H9 (cell line): ENCODE measurements at places on chromosomes 1 and 21. TPM values are rescaled to one million over a fixed set of nuclear protein-coding genes. Genes with fewer than 3 reads are reported as not detected.

The ADGRL4 gene
- 0.24 and 0.63 TPM in 2 replicates for total RNA-seq

- H3K36me3 ChIP-seq, result no peaks in the 10 kb centered on the region
- H3K4me3 ChIP-seq, result no peak overlapping the region
- no peaks in the 10 kb centered on the region for H3K4me1 ChIP-seq
Measured at GRCh38 chr1:216207154-216207553, 216.1 kb downstream of the USH2A start.

DNA sequence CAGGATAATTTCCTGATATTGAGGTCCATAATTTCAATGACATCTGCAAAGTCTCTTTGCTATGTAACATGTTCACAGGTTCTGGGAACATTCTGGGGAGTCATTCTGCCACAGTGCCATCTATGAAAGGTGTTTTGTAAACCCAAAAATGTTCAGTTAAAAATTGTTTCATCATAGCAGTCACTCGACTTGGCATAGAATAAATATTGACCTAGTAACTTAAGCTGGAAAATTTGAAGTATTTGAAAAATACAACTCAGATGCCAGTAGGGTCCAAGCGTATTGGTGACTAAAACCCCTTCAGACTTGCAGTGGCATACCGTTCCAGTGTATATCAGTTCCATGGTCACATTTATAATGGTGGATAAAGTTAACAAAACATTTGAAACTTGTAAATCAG, 6.8 kb downstream of the DESI2 start:
- DNase-seq, result no peak
- no peaks in the 10 kb centered on the region for H3K27me3 ChIP-seq
- no peak overlapping the region for H3K27ac ChIP-seq
- peaks cover 34% of the 10 kb centered on the region for H3K36me3 ChIP-seq

The DENND2C gene
- total RNA-seq, result 3.4 and 3.6 TPM in 2 replicates

GRCh38 chr1:32742956-32743355, 40.4 kb upstream of the SYNC start:
- H3K4me3 ChIP-seq, result peak overlapping the region; percentile 75
- no peak for DNase-seq
- H3K36me3 ChIP-seq, result no peaks in the 10 kb centered on the region; the same call in 2 of the 3 replicates
- no peaks in the 10 kb centered on the region; the same call in 1 of the 2 replicates for H3K27me3 ChIP-seq

The GSTM5 gene
- total RNA-seq, result not detected in 2 replicates

- no peak overlapping the region for H3K4me3 ChIP-seq
- DNase-seq, result no peak
- H3K27me3 ChIP-seq, result no peaks in the 10 kb centered on the region
- H3K4me1 ChIP-seq, result no peaks in the 10 kb centered on the region
Measured at GRCh38 chr1:62457955-62458354, 21.1 kb downstream of the USP1 start.

DNA sequence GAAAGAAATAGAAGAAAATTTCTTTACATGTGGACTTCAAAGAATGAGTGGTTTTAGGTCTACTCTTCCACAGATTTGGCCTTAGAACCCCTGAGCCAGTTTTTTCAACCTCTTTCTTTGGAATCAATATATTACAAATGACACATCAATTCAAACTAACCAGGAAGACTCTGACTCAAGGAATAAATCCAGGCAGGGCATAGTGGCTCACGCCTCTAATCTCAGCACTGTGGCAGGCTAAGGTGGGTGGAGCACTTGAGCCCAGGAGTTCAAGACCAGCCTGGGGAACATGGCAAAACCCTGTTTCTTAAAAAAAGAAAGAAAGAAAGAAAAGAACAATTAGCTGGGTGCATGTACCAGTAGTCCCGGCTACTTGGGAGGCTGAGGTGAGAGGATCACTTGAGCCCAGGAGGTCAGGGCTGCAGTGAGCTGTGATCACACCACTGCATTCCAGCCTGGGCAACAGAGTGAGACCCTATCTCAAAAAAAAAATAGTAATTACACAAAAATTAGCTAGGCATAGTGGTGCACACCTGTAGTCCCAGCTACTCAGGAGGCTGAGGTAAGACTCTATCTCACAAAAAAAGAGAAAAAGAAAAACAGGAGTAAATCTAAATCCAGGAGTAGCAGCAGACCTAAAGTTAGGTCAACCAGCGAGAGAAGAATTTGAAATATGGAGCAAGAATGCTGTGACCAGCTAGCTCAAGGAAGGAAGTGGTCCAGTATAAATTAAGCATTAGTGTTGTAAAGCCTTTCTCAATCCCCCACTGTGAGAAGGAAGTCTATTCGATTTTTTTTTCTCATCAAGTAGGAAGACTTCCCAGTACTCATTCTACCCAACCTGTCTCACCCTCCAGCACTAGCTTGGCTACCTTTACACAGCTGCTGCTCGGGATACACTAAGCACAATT, 1.9 kb downstream of the SORT1 start:
- H3K4me3 ChIP-seq, result peak overlapping the region; percentile 92
- no peak overlapping the region for H3K27ac ChIP-seq
- H3K4me1 ChIP-seq, result peaks cover 2% of the 10 kb centered on the region; the same call in 1 of the 2 replicates
- no peaks in the 10 kb centered on the region for H3K27me3 ChIP-seq

DNA sequence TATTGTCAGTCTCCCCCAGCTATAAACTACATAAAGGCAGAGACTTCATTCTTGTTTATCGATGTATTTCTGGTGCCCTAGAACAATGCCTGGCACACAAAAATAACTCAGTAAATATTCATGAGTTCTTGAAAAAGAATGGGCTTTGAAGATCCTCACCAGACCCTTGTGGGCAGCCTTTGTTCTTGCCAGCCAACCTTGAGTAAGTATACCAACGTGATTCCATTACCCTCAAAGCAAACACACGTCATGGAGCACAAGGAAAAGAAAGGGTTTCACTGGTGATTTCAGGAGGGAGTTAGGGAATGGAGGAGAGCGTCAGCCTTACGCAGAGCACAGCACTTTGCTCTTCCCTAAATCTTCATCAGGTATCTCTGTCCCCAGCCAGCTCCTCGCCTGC, 29.4 kb downstream of the NMNAT2 start:
- H3K27ac ChIP-seq, result no peak overlapping the region
- no peaks in the 10 kb centered on the region for H3K36me3 ChIP-seq
- no peaks in the 10 kb centered on the region for H3K27me3 ChIP-seq

The C1orf141 gene
- total RNA-seq, result not detected in 2 replicates

GRCh38 chr1:204084247-204084772, 11.4 kb downstream of the SOX13 start:
- no peaks in the 10 kb centered on the region for H3K27me3 ChIP-seq
- peak; percentile 98 for DNase-seq
- H3K4me3 ChIP-seq, result 0 out of 2 replicates have a peak overlapping the region, but pooled peaks have one; percentile 12
- peaks cover 4% of the 10 kb centered on the region for H3K36me3 ChIP-seq

The ZNF691 gene
- total RNA-seq, result 18.6 and 20.1 TPM in 2 replicates

The GBP7 gene
- not detected in 2 replicates for total RNA-seq
